T-helper 17 cell (primary cell): ENCODE measurements at places on chromosomes 4 and X. TPM values are rescaled to one million over a fixed set of nuclear protein-coding genes. Genes with fewer than 3 reads are reported as not detected.

The ASB5 gene
- not detected for total RNA-seq

The TKTL2 gene
- total RNA-seq, result 0.10 TPM

The USP17L27 gene
- not detected for total RNA-seq

The KLKB1 gene
- total RNA-seq, result 0.52 TPM

The DRD5 gene
- total RNA-seq, result not detected

The CPZ gene
- total RNA-seq, result not detected

The KLF8 gene
- 20.5 TPM for total RNA-seq

The OPRPN gene
- total RNA-seq, result not detected

The WDR17 gene
- total RNA-seq, result 1.8 TPM

The ANOS1 gene
- 0.05 TPM for total RNA-seq

The PROM1 gene
- not detected for total RNA-seq

The HPGDS gene
- total RNA-seq, result 0.37 TPM

The TSC22D3 gene
- total RNA-seq, result 2,031 TPM

The CSAG3 gene
- total RNA-seq, result not detected

The NR0B1 gene
- total RNA-seq, result not detected

The PIR gene
- not detected for total RNA-seq

The NMU gene
- not detected for total RNA-seq

The ZBTB49 gene
- 12.9 TPM for total RNA-seq

The RGN gene
- total RNA-seq, result not detected

The GYG2 gene
- total RNA-seq, result not detected

The PDGFRA gene
- total RNA-seq, result 0.63 TPM

The XAGE2 gene
- not detected for total RNA-seq

The AMOT gene
- 2.7 TPM for total RNA-seq

The NAP1L3 gene
- total RNA-seq, result 3.9 TPM

The MFAP3L gene
- 3.1 TPM for total RNA-seq

The FREM3 gene
- total RNA-seq, result 0.35 TPM

The SLC25A5 gene
- 157 TPM for total RNA-seq

The DSPP gene
- total RNA-seq, result not detected

The ANAPC4 gene
- 36.2 TPM for total RNA-seq

The FAM50A gene
- 58.6 TPM for total RNA-seq

The SERTM2 gene
- not detected for total RNA-seq

The TLR10 gene
- total RNA-seq, result 1.1 TPM

The IBSP gene
- not detected for total RNA-seq

The YIPF7 gene
- total RNA-seq, result not detected

The CAPN6 gene
- total RNA-seq, result not detected

The ADH1B gene
- not detected for total RNA-seq

The NHSL2 gene
- 10.0 TPM for total RNA-seq
